ENCODE measurements at places on chromosomes 2 and 18.

DNA sequence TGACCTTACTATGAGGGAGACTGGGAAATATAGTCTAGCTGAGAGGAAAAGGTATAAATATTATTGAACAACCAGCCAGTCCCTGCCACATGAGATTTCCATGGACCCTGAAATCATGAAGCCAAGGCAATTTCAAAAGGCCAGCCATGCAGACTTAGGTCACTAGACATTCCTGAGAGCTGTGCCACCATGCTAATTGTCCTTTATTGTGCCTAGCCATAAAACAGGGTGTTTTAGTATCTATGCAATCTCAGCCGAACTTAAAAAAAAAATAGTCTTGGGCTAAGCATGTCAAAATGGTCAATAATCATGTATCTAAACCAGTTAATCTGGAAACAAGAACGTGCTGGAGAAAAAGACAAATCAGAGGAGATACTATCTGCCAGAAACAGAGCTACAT lies 269.5 kb downstream of the LNPK start:
- no peak for DNase-seq

DNA sequence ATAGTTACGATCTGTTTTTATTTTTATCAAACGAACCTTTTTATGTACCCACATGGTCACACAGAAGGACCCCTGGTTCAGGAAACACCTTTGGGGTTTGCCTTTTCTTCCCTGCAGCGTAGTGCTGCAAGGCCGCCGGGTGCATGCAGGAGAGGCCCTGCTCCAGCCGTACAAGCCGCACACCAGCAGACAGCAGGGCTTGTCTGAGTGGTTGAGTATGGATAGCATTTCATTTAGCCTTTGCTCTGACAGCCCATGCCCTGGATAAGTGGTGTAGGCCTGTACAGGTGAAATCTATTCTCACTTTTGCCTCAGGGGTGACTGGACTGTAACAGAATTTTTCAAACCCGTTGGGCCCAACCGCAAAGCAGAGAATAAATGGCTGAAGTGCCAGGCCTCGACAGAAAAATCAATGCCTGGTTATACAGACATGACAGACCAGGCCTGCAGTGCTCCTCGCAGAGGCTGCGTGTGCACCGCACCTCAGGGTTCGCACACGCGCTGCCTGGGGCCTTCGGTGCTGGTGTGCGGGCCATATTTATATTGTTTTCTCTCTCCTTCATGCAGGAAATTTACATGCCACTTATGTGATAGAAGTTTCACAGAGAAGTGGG lies 279.1 kb downstream of the ZNF407 start:
- DNase-seq, result no peak

DNA sequence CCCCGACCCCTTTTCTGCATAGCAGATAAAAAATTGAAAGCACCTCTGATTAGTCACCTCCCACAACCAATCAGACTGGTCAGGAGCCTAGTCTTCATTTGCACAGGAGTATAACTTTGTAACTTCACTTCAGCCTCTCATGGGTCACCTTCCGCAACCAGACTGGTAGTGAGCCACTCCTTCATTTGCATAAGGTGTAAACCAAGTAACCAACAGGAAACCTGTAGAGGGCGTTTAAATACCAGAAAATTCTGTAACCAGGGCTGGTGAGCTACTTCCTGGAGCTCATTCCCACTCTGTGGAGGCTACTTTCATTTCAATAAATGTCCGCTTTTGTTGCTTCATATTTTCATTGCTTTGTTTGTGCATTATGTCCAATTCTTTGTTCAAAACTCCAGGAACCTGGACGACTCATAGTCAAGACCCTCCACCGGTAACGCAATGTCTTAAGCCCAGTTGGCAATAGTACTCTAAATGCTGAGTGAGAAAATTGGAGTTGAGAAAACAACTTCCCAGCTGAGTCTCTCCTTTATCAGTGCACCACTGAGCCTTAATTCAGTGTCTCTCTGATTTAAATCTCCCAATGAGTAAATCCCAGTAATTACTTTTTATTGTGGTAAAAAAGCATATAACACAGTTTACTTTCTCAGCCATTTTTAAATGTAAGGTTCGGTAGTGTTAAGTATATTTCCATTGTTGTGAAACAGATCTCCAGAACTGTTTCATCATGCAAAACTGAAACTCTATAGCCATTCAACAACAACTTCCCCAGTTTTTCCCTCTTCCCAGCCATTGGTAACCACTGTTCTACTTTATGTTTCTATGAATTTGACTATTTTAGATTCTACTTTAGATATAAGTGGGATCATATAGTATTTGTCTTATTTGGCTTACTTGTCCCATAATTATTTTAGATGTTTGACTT lies 392.7 kb upstream of the SLC8A1 start:
- DNase-seq, result no peak

DNA sequence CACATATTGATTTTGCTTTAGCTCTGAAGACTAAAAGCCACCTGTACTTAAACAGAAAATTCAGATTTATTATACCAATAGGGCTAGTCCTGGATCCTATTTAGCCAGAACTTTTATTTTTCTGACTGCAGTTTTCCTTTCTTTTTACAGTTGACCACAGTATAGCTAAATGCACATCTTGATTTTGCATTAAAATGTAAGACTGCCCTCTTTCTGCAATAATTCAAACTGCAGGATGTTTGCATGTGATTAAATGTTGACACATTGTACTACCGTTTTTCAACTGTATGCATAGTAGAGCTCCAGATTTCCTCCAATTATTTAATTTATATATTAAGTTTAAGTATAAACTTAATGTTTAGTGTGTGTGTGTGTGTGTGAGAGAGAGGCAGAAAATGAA lies 1262.9 kb downstream of the SUCLG1 start:
- no peak for DNase-seq

GRCh38 chr2:218904176-218904575 lies 23.5 kb downstream of the WNT10A start:
- no peak for DNase-seq

DNA sequence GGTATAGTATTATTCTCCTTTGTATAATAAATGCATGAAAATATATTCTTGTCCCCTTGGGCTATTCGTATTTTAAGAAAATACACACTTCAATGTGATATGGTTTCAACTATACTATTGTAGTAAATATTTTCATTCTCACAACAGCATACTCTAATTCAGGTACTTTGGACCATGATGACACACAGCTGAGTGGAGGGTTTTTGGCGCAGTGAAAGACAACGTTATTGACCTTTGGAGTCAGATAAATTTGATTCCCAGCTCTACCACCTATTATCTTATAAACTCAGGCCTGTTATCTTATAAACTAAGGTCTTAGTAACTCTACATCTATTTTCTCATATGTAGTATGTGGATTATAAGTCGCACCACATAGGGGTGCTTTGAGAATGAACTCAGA lies 895.9 kb upstream of the DDX18 start:
- no peak for DNase-seq

- DNase-seq, result no peak
Observed at GRCh38 chr2:69213201-69213600, 173.8 kb downstream of the GFPT1 start.

GRCh38 chr2:36441816-36442215 lies 86.2 kb downstream of the CRIM1 start:
- DNase-seq, result no peak

DNA sequence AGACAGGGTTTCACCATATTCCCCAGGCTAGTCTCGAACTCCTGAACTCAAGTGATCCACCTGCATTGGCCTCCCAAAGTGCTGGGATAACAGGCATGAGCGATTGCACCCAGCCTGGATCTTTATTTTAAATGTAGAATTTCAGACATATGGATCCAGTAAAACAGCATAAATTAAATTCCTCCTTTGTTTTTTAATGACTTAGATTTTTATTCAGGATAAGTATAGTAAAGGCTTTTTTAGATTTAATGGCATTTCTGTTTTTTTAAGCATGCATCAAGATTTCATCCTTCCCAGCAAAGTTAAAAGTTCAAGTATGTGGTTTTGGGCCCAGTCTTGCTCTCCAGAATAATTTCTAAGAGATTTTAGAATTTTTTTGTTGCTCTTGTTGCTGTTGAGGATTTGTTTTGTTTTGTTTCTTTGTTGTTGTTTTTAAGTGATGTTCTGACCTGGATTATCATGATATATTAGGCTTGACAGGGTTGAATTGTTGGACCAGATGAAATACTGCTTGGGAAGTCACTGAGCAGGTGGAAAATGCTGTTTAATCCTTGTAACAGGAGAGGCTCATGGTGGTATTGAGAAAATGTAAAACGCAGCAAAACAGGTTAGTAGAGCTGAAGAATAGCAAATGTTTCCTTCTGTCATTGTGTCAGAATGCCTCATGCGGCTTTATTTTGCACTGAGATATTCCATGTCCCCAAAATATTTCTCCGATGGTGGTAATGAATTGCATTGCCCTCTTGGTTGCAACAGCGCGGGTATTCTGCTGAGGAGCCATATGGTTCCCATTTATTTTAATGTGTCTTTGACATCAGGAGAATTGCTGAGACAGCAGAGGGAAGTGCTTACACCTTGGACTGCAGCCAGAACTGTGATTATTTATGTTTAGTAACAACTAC lies 147.9 kb downstream of the GALNT3 start:
- DNase-seq, result no peak

DNA sequence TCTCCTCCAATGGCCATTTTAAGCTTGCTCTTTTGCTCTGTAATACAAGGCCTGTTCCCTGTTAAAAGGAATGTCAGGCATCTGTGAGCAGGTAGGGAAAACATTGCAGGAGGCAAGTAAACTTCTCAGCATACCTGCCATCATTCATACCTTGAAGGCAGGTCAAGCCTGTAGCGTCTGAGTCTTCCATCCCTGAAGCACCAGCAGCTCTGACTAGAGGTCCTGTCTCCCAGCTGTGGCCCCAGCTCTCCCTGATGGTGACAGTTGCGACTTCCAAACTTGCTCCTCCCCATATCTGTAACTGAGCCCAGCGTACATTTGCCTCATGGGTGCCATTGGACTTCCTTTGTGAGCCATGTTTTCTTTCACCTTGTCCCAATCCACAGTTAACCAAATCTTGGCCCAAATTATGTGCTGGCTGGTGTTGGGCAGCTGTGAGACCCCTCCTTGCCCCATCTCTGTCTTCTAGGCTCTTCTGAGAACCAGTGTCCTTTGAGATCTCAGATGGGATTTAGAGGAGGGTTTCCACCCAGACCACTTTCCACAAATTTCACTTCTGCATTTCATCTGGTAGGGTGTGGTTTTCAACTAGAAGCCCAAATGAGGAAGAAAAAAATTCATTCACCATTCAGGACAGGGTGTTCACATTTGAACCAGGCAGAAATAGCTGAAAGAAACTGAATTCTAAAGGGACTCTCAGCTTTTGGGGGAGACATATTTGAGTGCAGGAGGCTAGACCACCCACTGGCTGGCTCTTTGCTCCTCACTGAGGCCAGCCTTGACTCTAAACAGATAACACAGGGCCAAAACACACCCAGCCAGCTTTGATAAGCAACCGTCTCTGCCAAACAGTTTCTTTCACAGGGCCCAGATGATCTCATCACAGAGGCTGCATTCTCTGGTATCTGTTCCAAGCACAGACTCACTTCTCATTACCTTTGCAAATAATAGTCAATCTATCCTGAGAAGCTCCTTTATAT lies 66.4 kb upstream of the MSH2 start:
- no peak for DNase-seq

DNA sequence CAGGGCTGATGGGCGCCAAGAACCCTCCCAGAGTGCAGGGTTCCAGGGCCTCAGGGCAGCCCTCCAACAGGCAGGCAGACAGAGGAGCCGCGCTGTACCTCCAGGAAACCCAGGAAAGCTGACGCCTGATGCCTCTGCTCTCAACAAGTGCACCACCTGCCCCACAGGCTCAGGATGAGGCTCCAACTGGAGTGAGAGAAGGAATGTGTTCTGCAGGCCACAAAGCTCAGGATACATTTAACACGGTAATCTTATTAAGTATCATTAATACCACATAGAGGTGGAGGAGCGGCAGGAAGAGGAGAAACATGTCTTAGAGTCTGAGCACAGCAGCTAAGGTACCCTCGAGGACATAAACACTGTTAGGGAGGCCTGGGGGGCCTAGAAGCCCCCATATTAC lies 155.9 kb upstream of the CAPN13 start:
- no peak for DNase-seq

Measured in anterior cingulate cortex (tissue), 58 donors.